ENCODE measurements at places on chromosomes 1 and 21.
A peak's percentile ranks its signal among the peaks of the same experiment; 100 is the strongest.

DNA sequence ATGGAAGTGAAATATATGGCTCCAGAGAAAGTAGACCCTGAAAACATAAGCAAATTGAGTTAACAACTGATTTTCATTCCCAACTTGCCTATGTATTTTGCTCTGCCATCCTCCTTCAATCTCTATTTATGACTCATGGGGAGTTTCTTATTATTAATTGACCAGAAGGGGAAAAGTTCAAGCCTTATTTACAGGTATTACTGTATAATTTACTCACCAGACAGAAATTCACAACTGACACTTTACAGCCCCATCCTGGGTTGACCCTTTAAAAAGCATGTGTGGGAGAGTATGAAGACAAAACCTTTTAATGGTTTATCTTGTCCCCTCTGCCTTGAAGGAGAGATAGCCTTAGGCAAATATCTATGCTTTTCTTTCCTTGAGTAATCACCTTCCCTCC, 39.8 kb upstream of the C1orf53 start:
- no peak for DNase-seq

GRCh38 chr1:56135864-56136147, 443.6 kb downstream of the PLPP3 start:
- no peak for DNase-seq

- peak; percentile 61 for DNase-seq
These were observed 8.7 kb downstream of the ACAP3 start for GRCh38 chr1:1298861-1299685.

- no peak for DNase-seq
These were observed 50.4 kb downstream of the GLIS1 start for GRCh38 chr1:53688381-53689102.

DNA sequence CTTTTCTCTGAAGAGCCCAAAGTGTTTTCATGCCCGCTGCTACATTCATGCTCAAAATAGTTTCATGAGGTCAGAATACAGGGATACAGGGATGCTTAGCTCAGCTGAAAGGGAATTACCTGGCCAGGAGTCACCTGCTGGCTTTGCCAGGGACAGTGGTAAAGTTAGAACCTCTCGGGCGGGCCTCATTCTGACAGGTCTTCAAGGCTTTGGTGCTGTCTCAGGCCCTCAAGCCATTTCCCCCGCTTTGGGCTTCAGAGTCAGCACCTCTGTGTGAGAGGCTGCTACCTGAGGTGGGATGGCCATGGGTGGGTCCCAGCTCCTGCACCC, 5.5 kb downstream of the RASSF5 start:
- DNase-seq, result no peak

GRCh38 chr1:22838965-22839364, 128.3 kb downstream of the EPHB2 start:
- no peak for DNase-seq

- DNase-seq, result no peak
These were observed 123.1 kb downstream of the OLFM3 start for GRCh38 chr1:101873672-101874071.

DNA sequence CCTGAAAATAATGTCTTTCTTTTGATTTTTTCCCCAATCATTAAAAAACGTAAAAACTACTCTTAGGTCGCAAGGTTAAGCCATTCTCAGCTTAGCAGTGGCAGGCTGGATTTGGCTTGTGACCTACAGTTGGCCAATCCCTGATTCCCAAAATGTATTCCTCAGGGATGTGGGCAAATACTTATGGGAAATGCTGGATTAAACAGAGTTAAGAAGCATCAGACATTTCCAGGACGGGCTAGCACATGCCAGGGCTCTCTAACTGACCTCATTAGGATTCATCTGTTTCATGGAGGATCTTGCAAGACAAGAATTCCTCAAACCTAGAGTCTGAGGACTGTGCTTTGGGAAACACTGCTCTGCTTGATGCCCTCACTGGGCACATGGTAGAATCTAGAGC, 982 bp upstream of the IL24 start:
- DNase-seq, result no peak

GRCh38 chr1:119674835-119675289, 26.8 kb upstream of the ZNF697 start:
- peak; percentile 38 for DNase-seq

GRCh38 chr1:28812669-28813468, 899 bp downstream of the OPRD1 start:
- no peak for DNase-seq

DNA sequence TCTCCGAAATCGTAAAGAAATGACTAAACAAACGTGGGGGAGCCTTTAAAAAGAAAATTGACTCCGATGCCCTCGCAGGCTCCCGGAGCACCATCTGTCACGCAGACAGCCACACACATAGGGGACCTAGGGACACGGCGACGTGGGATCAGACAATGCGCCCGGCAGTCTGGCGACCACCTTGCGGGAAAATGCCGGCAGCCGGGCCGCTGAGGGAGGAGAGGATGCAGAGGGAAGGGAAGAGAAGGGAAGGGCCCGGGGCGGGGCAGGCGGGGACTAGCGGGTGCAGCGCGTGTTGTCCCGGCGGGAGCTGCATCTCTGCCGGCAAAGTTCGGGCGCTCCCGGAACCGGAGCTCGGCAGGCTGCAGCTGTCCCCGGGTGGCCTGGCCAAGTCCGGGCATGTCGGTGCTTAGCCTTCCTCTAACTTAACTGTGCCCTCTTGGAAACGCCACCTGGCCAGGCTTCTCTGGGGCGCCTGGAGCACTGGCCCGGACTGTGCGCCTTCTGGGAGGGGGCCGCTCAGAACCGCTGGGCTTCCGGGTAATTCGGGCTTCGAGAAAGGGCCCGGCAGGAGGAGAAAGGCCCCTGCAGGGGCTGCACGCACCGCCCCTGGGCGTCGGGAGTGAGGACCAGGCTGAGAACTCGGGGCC, 1.8 kb downstream of the NHLH2 start:
- peak; percentile 55 for DNase-seq

- peak; percentile 65 for DNase-seq
These were observed 43.6 kb upstream of the ROR1 start for GRCh38 chr1:63730211-63730610.

DNA sequence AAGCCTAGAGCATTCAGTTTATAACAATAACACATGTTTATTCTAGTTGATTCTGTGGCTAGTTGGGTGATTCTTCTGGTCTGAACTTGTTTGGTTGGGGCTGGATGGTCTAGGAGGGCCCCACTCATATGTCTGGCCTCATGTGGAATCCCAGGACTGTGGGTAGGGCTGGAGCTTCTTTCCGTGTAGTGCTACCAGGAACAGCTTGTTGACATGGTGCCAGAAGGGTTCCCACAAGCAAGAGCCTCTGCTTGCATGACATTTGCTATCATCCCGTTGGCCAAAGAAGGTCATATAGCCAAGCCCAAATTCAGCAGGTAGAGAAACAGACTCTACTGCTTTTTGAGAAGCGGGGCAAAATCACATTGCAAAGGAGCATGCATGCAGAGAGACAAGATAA, 67.6 kb upstream of the PPP2R5A start:
- DNase-seq, result no peak

DNA sequence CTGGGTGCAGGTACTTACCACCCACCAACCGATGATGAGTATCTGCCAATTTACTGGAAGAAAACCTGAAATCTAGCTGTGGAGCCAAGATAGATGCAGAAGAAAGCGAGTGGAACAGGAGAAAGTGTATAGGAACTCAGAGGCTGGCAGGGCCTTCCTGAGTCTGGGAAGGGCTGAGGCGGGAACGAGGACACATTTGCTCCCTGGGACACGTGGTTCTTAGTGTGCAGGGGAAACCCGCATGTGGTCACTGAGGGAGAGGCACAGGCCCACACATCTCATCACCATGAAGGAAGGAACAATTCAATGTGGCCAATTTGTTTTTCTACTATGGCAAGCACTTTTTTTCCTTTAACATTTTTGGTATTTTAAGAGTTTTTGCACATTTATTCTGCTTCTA, 8.2 kb downstream of the RYR2 start:
- no peak for DNase-seq

GRCh38 chr1:209038735-209039134, 544.8 kb upstream of the CAMK1G start:
- DNase-seq, result no peak

- no peak for DNase-seq
These were observed 84.3 kb downstream of the PGM1 start for GRCh38 chr1:63677497-63677896.

DNA sequence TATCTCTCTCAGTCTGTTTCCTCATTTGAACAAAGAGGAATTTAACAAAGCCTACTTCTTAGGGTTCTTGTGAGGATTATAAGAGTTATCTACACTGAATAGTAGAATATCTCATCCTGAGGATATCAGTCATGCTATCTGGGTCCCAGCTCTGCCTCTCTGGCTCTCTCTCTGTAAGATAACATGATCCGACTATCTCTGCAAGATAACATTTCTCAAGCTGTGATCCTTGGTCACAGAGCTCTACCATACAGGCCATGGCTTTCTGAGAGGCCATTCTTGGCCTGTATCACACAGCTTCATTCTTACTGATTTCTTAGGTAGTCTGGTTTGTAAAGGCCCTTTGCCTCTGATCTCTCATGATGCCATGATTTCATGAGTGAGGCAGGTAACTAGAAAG, 71.0 kb upstream of the TRABD2B start:
- no peak for DNase-seq

DNA sequence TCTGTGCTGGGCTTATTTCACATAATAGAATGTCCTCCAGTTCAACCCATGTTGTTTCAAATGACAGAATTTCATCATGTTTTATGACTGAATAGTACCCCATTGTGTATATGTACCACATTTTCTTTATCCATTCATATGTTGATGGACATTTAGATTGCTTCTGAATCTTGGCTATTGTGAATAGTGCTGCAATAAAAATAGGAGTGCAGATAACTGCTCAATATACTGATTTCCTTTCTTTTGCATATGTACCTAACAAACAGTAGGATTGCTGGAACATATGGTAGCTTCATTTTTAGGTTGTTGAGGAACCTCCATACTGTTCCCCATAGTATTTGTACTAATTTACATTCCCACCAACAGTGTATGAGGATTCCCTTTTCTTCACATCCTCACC, 491.1 kb downstream of the BRINP3 start:
- no peak for DNase-seq

- DNase-seq, result no peak
These were observed 19.9 kb upstream of the IFNGR2 start for GRCh38 chr21:33383056-33383888.
